Stimulated activated CD8-positive, alpha-beta memory T cell treated with anti-CD3 and anti-CD28 coated beads, Interleukin-7, amount 100 ng/mL, for 24 hours (primary cell): ENCODE measurements at places on chromosomes 7 and 10.
A peak's percentile ranks its signal among the peaks of the same experiment; 100 is the strongest.

DNA sequence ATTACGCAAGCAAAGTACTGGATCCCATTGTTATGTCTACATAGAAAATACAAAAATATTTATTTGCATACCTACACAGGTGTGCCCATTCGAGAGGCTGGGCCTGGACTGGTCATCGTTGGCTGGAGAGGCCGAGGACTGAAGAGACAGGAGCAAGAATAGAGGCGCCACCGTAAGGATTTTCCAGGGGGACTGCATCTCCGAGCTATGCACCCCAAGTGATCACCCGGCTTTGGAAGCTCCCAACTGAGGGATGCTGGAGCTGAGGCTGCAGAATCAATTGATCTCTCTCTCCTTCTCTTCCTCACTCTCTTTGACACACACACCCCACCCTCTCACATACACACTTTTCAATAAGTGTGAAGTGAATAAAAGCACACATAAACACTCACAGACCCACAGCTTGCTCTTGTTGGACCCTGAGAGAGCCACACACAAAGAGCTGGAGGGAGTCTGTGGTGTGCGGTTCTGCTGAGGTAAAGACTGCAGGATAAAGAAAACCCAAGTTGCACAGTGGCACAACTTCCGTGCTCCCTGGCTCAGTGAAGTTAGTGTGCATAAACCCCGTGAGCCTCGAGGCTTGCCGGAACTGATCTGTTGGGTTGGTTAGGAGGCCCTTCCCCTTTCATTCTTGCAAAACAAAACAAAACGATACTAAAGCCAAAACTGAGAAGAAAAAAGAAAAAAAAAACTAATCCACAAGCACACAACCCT is at the start of gene AOAH:
TSS of gene AOAH (minus strand) at position 544 of the 714 bp plus-strand sequence. CDS start at position 198, 346 bp downstream.
- DNase-seq = peak; percentile 47

- DNase-seq = no peak
These were observed 22.7 kb downstream of the HOXA1 start for GRCh38 chr7:27073076-27073475.

GRCh38 chr7:156827587-156828203 is 65.3 kb downstream of the LMBR1 start:
- no peak for DNase-seq

GRCh38 chr10:6514180-6514579 is 65.9 kb downstream of the PRKCQ start:
- DNase-seq = no peak

DNA sequence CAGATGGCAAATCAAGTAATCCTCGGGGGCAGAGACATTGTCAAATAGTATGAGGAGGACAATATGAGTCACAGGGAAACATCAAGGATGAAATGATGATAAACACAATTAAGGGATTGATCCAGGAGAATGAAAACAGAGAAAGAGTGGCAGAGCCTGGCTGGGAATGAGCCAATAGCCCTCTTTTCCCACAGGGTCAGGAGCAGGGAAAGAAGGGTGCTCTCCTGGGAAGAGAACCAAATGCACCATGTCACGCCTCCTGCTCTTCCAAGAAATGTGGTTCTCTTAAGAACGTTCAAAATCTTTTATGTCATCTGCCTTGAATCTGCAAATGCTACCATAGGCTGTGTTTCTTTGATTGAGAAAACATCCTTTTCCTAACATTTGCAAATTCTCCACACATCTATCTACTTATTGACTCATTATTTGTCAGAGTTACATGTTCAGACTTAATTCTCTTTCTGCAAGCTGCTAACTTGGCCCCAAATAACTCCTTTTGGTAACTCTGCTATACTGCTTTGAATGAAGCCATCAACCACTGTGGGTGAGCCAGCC is 50.6 kb downstream of the HIPK2 start:
- no peak for DNase-seq

- no peak for DNase-seq
These were observed 123.7 kb downstream of the TACC2 start for GRCh38 chr10:122112625-122113160.

GRCh38 chr10:125165584-125166573 is 5.5 kb upstream of the CTBP2 start:
- DNase-seq = no peak

GRCh38 chr10:130301021-130301892 is 165.1 kb downstream of the GLRX3 start:
- peak; percentile 48 for DNase-seq

DNA sequence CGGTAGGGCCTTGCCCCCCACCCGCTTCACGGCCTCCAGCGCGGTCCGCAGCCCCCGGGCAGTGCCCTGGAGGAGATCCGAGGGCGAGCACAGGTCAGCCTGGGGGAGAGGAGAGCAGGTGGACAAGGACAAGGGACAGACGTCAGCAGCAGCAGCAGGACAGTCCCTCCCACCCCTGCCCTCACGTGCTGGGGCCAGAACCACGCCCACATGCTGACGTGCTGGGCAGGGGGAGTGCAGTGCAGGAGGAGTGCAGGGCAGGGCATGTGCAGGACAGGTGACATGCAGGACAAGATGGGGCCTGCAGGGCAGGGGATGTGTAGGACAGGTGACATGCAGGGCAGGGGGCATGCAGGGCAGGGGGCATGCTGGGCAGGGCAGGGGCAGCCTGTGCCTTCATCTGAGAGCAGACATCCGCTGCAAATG is 1.5 kb upstream of the SAP25 start:
- no peak for DNase-seq

DNA sequence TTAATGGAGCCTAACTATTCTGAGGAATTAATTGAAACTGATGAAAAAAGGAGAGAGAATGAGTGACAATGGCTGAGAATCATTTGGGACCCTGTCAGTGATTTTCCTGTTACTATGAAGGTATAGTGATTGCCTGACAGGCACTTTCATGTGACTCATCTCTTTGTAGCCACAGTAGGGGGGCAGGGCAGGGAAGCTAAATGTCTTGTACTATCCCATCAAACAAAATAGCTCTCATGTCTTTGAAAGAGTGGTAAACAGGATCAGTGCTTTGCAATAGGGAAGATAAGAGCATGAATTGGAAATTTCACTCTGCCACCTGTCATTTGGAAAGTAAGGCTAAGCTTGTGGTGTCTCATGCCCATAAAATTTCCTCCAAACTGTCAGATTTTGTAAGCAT is 94.5 kb upstream of the GSDME start:
- no peak for DNase-seq

DNA sequence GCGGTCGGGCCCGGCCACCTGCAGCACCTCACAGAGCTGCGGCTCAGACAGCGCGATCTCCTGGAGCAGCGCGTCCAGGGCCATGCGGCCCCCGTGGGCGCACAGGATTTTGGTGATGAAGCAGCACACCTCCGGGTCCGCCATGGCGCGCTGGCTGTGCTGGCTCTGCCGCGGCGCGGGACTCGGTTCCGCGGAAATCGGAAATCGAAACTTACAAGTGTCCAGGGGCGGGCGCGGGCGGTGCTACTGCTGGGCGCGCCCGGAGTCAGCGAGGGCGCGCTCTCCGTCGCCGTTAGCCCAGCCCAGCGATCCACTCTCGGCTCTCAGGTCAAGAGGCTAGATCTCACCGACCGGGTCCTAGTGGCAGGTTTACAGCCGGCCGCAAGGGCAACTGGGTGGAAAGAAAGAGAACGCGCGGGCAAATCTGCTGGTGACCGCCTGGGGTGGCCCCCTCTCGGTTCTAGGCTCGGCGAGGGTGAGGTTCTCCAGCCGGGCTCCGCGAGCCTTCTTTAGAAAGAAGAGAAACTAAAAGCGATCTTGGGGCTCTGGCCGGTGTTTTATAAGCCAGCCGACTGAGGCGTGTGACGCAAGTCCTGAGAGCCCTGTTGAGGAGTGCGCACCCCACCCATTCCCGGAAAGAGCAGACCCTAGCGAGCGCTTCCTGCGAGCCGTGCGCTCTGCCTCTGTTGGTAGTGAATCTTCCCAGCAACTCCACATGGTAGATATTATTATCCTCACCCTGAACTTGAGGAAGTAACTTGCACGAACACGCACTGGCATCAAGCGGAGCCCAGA is at the start of gene ZC3HAV1:
TSS of gene ZC3HAV1 (minus strand) at position 533 of the 795 bp plus-strand sequence. CDS start at position 144, 389 bp downstream.
- peak; percentile 69 for DNase-seq

DNA sequence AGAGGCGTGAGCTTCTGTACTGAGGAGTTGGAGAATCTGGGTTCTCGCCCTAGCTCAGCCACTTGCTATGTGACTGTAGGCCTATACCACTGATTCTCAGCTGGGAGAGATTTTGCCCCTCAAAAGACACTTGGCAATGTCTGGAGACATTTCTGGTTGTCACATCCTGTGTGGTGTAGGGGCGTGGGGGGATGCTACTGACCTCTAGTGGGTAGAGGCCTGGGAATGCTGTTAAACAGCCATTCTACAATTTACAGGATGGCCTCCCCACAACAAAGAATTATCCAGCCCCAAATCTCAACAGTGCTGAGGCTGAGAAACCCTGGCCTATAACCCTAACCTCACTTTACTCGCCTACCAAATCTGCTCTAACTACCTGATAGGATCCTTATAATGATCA is 58.8 kb upstream of the GAD2 start:
- DNase-seq = no peak

DNA sequence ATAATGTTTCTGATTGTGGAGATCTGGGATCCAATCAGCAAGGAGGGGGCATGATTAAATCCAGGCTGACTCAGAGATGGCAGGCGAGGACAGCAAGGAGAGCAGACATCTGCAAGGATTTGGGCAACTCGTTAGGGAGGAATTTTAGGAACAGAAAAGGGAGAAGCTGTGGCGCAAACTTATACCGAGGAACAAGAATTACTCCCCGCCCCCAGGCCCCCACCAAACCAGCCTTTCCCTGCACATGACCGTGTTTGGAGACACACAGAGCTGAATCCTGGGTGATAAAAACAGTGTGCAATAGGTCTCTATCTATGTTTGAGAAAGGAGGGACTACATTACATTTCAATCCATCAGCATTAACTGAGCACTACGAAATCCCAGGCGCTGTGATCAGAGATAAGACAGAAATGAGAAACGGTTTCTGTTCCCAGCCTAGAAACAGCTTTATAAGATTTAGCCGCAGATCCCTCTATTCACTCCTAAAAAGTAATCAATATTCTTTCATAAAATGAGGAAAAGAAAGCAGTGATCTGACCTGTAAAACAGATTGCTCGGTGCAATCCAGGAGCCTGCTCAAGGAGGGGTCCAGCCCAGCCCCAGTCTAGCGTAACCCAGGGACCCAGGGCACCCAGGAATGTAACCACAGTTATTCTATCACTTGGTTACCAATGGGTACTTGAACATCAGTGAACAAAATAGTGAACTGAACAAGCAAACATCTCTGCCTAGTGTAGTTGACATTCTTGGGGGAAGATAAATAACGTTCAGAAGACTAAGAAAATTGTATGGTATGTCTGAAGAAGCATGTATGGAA is 37.2 kb upstream of the RAPGEF5 start:
- DNase-seq = no peak

GRCh38 chr10:14456870-14457266 is 126.1 kb upstream of the FRMD4A start:
- no peak for DNase-seq

DNA sequence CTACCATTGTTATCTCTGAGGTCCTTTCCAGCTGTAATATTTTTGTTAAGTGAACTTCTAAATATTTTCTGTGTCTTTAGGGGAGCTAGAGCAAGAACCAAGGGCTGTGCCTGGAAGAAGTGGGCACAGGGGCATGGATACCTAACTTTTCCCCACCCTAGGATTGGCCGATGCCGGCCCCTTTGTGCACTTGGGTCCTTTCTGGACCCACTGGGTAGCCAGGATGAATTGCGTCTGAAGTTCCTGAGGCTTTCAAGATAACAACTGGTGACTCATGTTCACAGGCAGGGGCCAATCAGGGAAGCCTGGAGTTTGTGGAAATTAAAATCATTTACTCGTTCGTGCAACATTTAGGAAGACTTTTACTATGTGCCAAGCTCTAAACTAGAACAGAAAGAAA is 758 bp downstream of the DPCD start:
- DNase-seq = no peak

DNA sequence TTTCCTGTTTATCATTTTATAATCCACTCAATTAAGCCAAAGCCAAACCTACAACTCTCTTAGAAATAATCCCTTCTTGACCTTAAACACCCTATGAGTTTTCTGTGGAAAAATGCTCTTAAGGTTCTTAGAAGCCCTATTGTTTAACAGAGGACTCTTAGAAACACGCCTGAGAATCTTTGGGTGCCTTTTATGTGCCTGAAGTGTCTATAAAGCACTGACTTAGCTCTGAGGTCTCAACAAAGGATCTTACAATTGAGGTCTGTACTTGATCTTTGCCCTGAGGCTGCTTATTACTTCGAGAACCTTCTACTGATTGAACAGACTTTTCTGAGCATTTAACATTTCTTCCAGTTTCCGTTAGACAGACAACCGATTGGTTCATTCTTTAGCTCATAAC is 353.3 kb upstream of the SORCS1 start:
- DNase-seq = no peak

- DNase-seq = no peak
These were observed 476.1 kb downstream of the IPMK start for GRCh38 chr10:57791546-57791945.

DNA sequence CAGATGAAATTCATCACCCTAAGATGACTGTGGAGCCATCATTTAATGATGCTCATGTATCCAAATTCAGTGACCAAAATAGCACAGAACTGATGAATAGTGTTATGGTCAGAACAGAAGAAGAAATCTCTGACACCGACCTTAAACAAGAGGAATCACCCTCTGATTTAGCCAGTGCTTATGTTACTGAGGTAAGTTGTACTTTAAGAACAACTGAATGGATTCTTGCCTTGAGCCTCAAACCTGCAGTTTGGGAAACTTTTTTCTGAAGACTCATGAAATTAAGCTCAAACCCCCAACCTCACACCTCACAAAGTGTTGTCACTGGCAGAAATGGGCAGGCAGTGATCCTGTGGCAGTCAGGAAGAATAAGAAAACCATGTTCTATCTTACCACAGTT is 25.6 kb downstream of the TMEM243 start:
- no peak for DNase-seq

DNA sequence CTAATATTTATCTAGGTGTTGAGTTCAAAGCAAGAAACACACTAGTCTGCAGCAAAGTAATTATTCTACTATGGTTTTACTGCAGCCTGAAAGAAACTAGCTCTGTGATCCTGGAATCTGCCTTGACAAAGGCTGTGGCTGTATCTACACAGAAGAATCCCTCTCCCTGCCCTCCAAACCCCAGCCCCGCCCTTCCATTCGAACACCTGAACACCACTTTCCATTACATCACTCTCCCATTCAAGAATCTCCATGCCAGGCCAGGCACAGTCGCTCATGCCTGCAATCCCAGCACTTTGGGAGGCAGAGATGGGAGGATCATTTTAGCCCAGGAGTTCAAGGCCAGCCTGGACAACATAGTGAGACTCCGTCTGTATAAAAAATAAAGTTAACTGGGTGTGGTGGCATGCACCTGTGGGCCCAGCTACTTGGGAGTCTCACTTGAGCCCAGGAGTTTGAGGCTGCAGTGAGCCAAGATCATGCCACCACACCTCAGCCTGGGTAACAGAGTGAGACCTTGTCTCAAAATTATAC is 23.3 kb downstream of the LRRC20 start:
- DNase-seq = no peak

- DNase-seq = no peak
These were observed 29.2 kb downstream of the CALML5 start for GRCh38 chr10:5470062-5470751.

GRCh38 chr10:52578871-52579405 is 193.6 kb downstream of the MBL2 start:
- no peak for DNase-seq

GRCh38 chr10:59090817-59091622 is 85.4 kb upstream of the PHYHIPL start:
- DNase-seq = no peak

GRCh38 chr10:17353568-17354300 is 100.7 kb downstream of the ST8SIA6 start:
- DNase-seq = no peak

GRCh38 chr7:74514131-74514591 is 60.5 kb downstream of the GTF2IRD1 start:
- DNase-seq = no peak

GRCh38 chr7:155848691-155849669 is 36.7 kb upstream of the SHH start:
- DNase-seq = no peak
